ENCODE measurements at places on chromosomes 12 and 14. TPM values are rescaled to one million over a fixed set of nuclear protein-coding genes. Genes with fewer than 3 reads are reported as not detected.

GRCh38 chr14:50399251-50400032 is 2.8 kb upstream of the CDKL1 start:
- no peak overlapping the region for H3K4me3 ChIP-seq
- no peaks in the 10 kb centered on the region for H3K27me3 ChIP-seq
- H3K4me1 ChIP-seq: peaks cover 34% of the 10 kb centered on the region
- H3K36me3 ChIP-seq: no peaks in the 10 kb centered on the region

DNA sequence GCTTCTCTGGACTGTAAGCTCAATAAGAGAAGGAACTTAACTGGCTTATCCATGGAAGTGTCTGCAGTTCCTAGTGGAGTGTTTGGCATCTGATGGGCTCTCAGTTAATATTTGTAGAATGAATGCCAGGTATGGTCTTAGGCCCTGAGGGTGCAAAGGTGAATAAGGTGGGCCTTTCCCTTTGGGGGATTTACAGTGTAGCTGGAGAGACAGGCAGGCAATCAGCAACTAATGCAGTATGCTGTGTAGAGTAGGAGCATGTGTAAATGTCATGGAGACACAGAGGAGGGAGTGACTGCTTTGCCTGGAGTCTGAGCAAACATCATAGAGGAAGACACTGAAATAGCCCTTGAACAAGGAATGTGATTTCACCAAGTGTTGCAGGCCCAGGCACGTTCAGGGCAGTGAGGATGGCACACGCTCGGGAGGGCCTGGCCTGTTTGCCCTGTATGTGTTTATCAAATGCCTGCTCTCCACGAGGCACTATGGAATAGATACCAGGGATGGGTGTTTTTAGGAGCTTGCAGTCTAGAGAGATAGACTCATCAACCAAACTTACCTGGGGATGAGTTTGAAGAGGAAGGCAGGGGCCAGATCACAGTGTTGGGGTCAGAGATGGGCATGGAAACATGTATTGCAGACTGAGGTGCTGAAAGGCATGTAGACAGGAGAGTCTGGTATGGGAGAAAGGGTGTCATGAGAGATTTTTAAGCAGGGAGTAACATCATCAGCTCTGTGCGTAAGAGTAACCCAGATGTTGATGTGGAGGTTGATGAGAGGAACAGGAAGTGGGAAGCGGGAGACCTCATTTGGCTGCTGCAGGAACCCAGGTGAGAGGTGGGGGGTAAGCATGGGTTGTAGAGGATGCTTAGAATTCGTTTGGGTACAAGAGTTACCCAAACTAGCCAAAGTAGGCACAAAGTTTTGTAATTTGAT is 54.1 kb downstream of the PLXNC1 start:
- no peak overlapping the region for H3K27ac ChIP-seq
- peaks cover 6% of the 10 kb centered on the region for H3K4me1 ChIP-seq
- H3K36me3 ChIP-seq: no peaks in the 10 kb centered on the region
- DNase-seq: no peak
- no peak overlapping the region for H3K4me3 ChIP-seq

Gene P2RX7
- total RNA-seq: 20.1 TPM

Gene BCL2L14
- total RNA-seq: 1.4 TPM

Data from upper lobe of right lung (tissue), 1 donor.